A673 (cell line): ENCODE measurements at places on chromosomes 6 and 20. TPM values are rescaled to one million over a fixed set of nuclear protein-coding genes. Genes with fewer than 3 reads are reported as not detected.

CARMIL1 gene
- total RNA-seq = 7.2 and 7.9 TPM in 2 replicates

HLA-DQA2 gene
- not detected in 2 replicates for total RNA-seq

FAM83C gene
- total RNA-seq = not detected in 2 replicates

SPATA25 gene
- 1.9 and 2.0 TPM in 2 replicates for total RNA-seq

NKX2-2 gene
- total RNA-seq = 78.8 and 85.1 TPM in 2 replicates

DEF6 gene
- 0.37 and 0.44 TPM in 2 replicates for total RNA-seq

TRIM10 gene
- total RNA-seq = not detected in 2 replicates

- no peak for DNase-seq
Measured at GRCh38 chr20:54678253-54678652, 202.9 kb downstream of the DOK5 start.

GRCh38 chr20:43584448-43585136 lies 6.1 kb upstream of the IFT52 start:
- DNase-seq = no peak

DNA sequence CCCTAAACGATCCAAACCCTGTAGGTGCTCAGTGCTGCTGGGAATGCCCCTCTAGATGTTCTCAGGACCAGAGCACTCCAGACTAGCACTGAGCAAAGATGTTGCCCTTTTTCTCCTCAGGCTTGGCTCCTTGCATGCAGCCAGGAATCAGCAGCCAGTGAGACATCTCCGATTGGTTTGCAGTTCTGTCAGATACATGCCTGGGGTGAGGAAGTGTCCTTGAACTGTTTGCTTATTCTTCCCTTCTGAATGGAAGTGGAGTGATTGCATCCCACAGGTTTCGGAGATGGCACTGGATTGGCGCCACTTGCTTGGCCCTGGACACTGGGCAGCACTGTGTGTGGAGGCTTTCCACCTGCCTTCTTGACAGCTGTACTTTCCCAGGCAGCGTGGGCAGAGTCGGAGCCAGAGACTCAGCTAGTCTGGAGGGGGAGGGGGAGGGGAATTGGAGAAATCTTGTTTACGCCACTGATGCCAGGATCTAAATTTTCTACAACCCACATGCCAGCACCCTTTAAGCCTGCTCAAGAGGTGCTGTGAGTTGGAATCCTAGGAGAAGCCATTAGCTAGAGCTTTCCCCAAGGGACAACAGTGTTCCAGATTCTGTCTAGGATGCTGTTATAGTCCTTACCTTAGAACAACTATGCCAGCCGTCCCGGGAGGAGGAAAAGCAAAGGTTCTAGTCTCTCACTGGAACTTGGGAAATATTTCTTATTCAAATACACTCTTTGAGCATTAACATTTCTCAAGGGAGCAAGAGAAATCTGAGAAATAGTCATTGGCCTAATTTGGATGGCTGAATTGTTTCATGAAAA lies 49.2 kb upstream of the SASH1 start:
- no peak for DNase-seq

DNA sequence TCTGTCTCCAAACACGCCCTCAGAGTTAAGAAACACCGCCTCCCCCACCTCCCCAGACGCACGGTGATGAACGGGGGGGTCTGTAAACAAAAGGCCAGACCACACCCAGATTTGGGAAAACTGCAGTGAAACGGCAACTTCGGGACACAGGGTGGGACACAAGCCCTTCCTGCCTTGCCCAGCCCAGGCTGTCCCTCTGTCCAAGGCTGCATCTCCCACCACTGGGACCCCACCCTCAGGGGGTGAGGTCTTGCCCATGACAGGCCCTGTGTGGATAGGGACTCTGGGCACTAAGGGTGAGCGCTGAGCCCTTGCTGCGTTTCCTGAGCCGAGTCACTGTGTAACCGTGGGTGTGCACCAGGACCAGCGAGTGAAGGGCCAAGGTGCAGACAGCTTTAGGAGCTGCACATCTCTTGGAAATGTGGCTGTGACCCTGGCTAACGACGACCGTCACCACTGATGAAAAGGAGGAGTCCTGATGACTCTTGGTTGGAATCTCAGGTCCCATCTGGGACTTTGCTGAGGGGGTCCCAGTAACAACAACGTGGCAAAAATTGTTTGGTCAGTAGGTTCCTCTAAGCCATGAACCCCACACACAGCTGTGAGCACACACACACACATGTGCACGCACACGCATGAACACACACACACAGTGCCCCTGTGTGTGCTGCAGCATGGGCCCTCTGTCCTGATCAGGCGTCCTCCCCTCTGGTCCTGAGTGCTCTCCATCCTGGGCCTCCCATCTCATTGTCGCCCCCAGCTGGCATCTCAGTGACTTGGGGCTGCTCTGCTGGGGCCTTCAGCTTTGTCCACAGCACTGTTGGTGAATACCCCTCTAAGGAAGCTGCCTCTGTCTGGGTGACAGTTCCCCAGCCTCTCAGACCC lies 100.6 kb downstream of the RAMACL start:
- no peak for DNase-seq

GRCh38 chr6:74256381-74256780 lies 560.4 kb downstream of the CD109 start:
- DNase-seq = no peak

DNA sequence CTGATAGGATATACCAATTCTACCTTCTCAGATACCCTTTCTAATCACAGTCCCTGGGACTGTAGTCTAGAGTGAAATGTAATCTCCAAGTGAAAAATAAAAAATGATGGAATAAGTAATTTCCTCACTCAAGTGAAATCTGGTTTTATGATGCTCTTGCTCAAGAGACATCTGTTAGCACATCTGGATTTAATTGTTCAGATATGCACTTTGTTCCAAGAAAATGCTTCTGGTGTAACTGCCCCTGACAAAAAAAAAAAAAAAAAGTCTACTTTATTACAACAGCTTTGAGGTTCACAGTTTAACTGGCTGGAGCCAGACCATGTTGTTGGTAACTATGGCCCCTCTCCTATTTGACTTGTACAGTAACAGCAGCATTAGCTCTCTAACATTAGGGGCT lies 251.8 kb downstream of the BTBD9 start:
- peak; percentile 44 for DNase-seq

GRCh38 chr6:23246896-23247295 lies 677.5 kb downstream of the HDGFL1 start:
- no peak for DNase-seq

DNA sequence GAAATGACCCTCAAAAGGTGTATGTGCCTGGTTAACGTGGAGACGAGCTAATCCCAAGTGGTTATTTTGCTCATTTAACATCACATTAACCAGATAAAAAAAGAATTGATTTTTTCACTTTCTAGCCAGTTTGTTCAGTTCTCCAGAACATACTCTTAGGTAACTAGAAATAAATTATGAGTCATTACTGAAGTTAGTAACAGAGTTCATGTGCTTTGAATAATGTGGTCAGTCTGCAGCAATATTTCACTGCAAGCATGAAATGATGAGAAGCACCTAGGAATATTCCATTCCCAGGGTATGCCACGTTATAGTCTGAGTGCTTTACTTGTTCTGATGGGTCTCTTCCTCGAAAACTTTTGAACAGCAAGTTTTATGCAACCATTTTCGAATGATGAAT lies 138.3 kb upstream of the INSM1 start:
- DNase-seq = no peak

DNA sequence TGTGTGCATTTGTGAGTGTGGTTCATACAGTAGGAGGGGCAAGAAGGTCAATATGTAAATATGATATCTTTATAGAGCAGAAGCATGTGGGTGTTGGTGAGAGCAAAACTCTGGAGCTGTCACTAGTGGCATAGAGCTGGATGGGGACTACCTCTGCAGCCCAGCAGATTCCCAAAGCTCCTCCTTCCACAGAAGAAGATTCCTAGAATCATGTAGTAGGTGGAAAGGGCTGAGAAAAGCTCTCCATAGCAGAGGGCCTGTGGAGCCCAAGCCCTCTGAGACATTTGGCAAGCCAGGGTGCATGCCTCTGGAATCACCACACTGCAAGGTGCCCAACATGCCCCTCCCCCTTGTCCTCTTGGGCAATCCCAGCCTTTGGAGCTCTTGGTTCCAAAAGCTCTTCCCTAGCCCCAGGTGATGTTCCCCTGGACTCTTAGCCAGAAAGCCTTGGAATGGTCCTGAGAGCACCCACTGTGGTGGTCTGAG lies 233.2 kb downstream of the LRFN2 start:
- no peak for DNase-seq

GRCh38 chr6:139582956-139583355 lies 208.5 kb upstream of the CITED2 start:
- no peak for DNase-seq
